Cortex of kidney (tissue), 1 donor: ENCODE measurements at places on chromosomes 5 and 9.

- no peak for DNase-seq
Observed at GRCh38 chr5:96321345-96321744, 111.7 kb downstream of the PCSK1 start.

DNA sequence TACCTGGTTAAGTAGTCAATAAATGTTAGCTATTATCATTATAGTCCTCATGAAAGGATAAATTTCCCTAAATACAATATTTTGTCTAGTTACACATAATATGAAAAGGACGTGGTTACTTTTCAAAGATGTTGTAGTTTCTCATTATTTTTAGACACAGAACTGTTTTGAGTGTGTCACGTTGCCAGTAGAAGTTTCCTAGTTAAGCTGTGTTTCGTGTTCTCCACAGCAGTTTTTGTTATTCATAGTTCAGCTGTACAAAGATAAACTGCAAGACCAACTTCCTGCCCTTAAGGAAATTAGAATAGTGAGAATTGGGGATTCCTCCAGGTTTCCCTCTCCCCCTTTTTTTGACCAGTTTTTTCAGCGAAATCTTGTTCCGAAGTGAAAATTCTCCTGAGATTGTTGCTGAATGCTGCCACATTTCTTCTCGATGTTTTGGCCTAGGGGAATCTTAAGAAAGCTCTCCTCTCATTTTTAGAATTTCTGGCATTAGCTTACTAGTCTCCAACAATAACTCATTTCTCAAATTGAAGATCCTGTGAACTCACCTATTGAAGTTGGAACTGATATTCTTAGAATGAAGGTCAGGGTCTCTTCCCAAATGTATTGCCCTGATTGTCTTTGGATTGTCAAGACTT, 176.1 kb downstream of the PAM start:
- no peak for DNase-seq

DNA sequence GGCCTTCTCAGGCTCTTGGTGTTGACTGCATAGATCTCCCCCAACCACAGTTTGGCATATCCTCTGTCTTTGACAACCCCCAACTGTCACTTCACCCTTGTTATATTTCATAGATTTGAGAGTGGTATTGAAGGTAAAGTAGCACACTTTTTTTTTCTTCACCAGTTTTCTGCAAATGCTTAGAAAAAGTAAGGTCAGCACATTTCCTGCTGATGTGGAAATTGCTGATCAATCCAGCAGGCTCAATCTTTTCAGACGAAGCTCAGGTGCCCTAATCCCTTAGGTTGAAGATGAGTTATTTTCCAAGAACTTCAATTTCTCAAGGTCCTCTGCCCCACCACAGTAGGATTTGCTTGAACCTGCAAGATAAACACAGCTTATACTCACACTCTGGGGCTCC, 38.5 kb upstream of the ANKRD31 start:
- DNase-seq: no peak

- no peak for DNase-seq
Observed at GRCh38 chr9:967436-967835, 9.0 kb upstream of the DMRT3 start.

GRCh38 chr5:150347451-150347850, 10.0 kb upstream of the TCOF1 start:
- DNase-seq: no peak

GRCh38 chr5:143758750-143759149, 53.2 kb upstream of the HMHB1 start:
- no peak for DNase-seq

- no peak for DNase-seq
Observed at GRCh38 chr5:127294829-127295228, 4.2 kb downstream of the MEGF10 start.

DNA sequence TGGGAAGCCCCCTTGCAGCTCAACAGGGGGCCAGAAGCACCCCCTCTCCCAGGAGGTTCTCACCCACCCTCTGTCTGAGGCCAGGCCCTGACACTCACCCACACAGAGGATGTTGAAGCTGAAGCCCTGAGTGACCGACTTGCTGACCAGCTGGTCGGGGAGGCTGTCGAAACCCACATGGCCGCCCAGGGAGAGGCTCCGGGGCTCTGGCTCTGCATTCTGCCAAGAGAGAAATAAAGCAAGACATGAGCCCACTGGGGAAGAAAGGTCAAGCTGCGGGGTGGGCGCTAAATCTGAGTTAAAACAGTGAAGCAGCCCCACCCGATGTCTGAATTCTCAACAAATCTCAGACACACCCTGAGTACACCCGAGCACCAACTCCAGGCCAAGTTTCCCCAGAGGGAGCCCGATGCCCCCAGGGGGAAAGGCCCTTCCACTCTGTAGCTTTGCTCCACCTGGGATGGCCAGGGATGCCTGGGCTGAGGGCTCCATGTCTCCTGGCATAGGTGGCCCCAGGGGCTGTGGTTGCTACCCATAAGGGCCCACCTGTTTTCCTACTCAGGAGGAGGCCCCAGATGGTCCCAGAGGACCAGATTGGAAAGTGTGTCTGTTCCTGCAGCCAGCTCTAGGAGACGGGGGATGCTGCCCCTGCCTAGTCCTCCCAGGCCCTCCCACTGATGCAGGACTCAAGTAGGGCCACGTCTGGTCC, 11.6 kb downstream of the SEPTIN8 start:
- DNase-seq: no peak

DNA sequence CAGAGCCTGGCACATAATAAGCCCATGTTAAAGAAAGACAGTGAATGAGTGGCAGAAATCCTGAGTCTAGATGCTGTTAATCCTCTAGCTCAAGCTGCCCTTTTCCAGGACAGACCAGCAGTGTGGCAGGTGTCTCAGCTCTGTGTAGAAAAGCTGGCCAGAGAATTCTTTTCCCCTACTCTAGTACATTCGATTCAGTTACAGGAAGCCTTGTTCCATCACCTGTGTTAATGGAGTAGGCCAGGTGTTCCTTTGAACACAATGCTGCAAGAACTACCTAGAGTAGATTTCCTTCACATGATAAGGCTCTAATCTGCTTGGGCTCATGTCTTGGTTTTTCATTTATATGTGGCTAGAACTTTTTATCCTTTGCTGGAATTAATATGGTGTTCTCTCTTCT, 52.5 kb downstream of the NUP214 start:
- no peak for DNase-seq

- no peak for DNase-seq
Observed at GRCh38 chr9:85647571-85647970, 94.2 kb downstream of the AGTPBP1 start.

DNA sequence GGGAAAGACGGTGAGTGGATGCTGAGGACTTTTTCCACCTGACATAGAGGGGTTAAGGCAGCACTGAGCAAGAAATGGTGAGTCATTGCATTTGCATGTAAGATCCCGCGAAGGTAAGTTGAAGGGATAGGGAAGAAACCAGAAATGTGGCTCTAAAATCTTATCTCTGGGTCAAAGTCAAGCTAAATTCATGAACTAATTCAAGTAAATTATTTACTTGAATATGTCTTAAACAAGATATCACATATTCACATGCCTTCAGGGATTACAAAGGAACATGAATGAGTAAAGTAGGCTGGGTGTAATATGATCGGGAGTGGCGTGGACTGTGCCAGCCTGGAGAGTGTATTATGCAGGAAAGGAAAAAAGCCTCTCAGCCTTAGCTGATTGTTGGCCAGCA, 74.4 kb upstream of the EQTN start:
- no peak for DNase-seq

DNA sequence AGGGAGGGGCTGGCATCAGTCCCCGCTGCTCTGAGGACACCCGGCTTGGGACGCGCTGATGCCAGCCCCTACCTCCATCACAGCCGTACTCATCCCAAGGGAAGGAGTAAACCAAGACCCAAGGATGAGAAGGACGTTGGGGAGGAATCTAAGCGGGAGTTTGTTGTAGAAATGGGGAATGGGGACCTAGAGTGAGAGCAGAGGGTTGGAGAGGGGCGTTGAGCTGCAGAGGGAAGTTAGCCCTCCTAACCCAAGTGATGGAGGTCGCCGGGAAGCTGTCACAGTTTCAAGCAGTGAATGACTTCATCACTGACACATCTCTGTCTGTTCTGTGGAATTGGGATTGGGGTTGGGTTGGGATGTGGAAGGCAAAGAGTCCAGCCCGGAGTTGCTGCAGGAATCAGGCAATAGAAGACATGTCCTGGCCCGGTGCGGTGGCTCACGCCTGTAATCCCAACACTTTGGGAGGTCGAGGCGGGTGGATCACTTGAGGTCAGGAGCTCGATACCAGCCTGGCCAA, 759 bp upstream of the SUSD1 start:
- DNase-seq: no peak

GRCh38 chr5:136027311-136027710, 1.5 kb upstream of the TGFBI start:
- DNase-seq: no peak

GRCh38 chr9:86867804-86868313, 79.4 kb downstream of the GAS1 start:
- DNase-seq: no peak

- no peak for DNase-seq
Observed at GRCh38 chr9:99873943-99874584, 32.4 kb upstream of the STX17 start.

GRCh38 chr5:14675865-14676300, 11.4 kb downstream of the OTULIN start:
- DNase-seq: no peak

DNA sequence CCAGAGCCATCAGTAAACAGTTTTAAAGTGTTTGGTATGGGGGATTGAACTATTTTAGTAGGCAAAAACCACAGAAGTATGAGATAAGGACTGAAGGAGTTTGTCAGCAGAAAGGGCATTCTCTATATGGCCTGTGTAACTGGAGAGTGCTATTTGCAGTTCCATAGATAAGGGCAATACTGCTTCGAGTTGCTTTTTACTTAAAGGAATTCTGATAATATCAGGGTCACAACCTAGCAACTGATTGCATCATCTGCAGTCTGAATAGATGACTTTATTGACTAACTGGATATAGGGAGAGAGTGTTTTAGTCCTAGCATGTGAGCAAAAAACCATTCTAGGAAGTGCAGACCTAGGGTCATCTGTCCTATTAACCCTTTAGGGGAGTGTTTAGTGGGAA, 645.2 kb upstream of the PTPRD start:
- no peak for DNase-seq

DNA sequence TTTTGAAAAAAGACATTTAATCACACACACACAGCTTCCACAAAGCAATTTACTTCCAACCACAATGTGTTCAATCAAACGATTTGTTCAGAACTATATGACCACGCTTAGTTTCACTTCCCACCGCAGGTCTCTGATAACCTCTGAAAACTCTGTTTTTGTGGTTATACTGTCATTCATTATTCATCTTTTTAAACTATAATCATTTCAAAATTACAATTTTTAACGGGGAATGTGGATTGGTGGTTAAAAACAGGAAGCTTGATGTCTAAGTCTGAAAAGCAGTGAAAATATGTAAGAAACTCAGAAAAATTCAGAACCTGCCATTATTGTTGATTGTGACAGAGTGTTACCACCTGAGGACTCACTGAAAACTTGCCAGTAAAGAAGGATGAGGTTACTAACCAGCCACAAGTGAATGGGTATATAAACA, 12.7 kb upstream of the TMEM174 start:
- DNase-seq: no peak

GRCh38 chr9:72139226-72139625, 10.0 kb upstream of the GDA start:
- no peak for DNase-seq

GRCh38 chr5:158958021-158958994, 141.4 kb downstream of the EBF1 start:
- DNase-seq: no peak
